ENCODE measurements at places on chromosomes 2 and 18. TPM values are rescaled to one million over a fixed set of nuclear protein-coding genes. Genes with fewer than 3 reads are reported as not detected.

The SERPINB4 gene
- 0.35 TPM for total RNA-seq

The STON1 gene
- 6.8 TPM for total RNA-seq

The C2orf72 gene
- total RNA-seq: 0.50 TPM

The ADCYAP1 gene
- not detected for total RNA-seq

The SFT2D3 gene
- 9.2 TPM for total RNA-seq

The C2orf66 gene
- total RNA-seq: not detected

The TRIM43 gene
- total RNA-seq: not detected

The KIF3C gene
- 28.9 TPM for total RNA-seq

The SLC9A4 gene
- total RNA-seq: 7.6 TPM

The HS6ST1 gene
- 32.4 TPM for total RNA-seq

The PPM1B gene
- 78.3 TPM for total RNA-seq

The LYG1 gene
- not detected for total RNA-seq

The OSBPL6 gene
- total RNA-seq: 2.3 TPM

- no peak for DNase-seq
Measured at GRCh38 chr18:13241083-13241892, 22.7 kb downstream of the LDLRAD4 start.

DNA sequence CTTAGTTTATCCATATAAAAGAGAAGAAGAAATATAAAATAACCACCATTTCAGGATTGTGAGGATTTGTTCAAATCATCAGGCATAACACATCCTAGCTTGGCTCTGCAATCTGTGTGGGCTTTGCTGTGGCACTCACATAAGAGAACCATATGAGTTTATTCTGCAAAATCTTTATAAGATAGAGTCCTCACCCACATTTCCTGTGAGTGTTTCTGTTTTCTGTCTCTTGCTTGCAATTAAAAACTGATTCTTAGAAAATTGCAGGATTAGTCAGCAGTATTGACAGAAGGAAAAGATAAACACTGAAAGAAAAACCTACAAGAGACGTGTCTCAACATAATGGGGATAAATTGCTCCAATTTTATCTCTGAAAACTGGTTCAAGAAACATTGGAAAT, 258.5 kb downstream of the RND3 start:
- no peak for DNase-seq

DNA sequence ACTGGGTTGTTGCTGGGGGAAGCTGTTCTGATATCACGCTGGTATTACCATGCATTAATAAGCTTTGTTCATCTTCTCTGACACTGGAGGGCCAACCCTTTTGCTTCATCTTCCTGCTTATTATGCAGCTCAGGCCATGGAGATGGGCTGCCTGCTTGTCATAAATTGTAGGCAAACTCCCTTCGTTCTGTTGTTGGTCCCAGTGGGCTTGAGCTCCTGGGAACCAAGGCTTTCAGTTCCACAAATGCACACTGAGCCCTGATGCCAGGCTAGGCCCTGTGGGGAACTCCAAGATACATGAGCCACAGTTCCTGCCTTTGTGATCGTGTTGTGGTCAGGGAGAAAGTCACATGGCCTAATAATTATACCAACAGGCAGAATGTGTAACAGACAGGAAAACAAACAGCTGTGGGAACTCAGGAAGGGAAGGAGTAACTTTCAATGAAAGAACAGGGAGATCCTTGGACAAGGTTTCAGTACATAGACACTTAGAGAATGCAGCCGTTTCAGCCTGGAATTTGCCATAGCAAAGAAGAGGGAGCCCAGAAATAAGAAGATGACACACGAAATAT, 49.0 kb upstream of the BCL2L11 start:
- peak; percentile 100 for DNase-seq

DNA sequence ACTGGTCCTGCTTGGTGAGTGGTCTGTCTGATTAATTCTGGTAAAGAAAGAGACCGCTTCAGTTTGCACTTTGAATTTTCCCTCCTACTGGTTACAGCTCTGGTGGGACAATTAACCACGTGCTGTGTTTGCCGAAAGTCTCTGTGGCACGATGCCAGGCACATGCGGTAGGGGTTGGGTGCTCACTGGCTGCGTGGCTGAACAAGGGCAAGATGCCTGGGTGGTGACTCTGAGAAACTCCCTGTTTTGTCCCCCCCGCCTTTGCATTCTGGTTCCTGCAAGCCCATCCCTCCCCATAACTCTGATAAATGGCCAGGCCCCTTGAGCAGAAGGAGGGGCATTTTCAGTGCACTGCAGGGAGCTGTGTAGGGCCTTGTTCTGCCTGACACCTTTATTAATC, 206.1 kb downstream of the TFCP2L1 start:
- DNase-seq: no peak

DNA sequence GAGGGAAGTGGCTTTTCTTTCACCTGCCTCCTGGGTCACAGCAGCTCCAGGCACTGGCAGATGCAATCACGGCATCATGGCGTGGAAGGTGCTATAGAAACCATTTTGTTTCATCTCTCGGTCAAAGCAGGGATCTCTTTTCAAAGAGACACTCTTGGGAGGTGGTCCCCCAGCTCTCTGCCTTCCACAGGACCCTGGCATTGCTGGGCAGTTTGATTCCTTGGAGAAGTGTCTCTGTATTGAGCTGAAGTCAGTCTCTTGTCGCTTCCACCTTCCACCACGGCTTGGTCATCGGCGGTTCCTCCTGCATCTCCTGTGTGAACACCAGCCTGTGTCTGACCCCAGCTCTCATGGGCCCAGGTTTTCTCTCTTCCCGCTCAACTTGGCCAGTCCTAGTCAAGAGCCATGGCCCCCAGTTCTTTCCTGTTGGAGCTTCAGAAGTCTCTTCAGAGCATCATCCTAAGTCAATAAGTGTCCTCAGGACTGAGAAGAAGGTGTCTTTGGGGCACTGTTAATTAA, 42.3 kb upstream of the HDAC4 start:
- no peak for DNase-seq

DNA sequence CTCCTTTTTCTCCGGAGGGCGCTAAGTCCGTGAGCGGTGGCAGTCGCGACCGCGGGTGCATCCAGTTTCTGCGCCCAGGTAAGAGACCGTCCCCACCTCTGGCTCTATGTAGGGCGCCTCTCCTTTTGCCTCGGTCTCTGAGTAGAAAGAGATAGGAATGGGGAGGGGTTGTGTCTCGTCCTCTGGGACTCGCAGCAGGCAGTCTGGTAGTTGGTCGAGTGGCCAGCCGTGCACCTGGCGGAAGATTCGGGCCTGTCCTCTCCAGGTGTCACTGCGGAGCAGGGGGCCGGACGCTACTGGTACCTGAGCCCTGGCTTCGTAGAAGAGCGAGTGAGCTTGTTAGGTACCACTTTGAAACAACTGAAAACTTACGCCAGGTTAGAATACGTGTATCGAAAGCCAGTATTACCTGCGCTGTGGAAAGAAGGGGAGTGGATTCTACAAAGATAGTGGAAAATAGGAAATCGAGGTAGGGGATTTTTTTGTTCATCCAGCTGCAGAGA, 403 bp downstream of the MAP2 start:
- DNase-seq: no peak

DNA sequence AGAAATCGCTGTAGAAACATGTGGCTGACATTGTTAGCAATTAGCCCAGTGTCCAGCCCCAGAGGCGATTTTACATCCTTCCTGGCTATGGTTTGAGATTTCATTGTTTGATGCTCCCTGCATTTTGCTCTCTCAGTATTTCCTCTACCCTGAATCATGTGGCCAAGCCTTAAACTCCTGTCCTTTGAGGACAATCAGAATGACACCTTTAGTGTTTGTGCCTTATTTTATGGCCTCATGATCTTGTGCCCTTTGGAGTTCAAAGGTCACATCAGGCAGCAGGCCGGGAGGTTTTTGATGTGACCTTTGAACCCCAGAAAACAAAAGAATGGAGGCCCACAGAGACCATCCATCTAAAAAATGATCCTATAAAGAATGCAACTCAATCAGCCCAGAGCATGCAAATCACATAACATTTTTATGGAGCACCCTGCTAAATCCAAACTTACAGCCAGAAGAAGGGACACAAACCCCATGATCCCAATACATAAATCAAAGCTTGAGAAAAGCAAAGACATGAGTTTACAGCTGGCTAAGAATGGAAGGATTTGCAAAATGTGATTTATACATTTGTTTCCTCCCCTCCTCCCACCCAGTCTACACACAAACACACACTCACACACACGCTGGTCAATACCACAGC, 52.5 kb downstream of the FECH start:
- DNase-seq: no peak

DNA sequence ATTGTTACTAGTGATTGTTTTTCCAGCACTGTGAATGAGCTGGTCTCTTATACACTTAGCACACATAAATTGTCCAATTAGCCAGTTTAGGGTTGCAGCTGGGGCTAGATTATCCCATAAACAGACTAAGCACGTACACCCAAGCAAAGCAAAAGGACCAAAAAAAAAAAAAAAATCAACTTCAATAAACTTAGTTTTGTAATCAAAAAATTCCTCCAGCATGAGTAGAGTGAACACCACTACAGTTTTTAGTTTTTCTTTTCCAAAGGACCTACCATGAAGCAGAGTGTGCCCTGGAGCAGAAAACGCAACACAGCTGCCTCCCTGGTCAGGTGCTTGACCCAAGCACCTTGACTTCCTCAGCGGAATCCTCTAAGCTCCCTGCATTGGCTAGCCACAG, 249.4 kb upstream of the SLC14A2 start:
- peak; percentile 27 for DNase-seq

GRCh38 chr2:128595763-128596395, 277.2 kb upstream of the HS6ST1 start:
- no peak for DNase-seq

- peak; percentile 81 for DNase-seq
Measured at GRCh38 chr18:35458677-35459441, 38.9 kb downstream of the INO80C start.

GRCh38 chr2:192953116-192953515, 758.4 kb upstream of the TMEFF2 start:
- DNase-seq: no peak

DNA sequence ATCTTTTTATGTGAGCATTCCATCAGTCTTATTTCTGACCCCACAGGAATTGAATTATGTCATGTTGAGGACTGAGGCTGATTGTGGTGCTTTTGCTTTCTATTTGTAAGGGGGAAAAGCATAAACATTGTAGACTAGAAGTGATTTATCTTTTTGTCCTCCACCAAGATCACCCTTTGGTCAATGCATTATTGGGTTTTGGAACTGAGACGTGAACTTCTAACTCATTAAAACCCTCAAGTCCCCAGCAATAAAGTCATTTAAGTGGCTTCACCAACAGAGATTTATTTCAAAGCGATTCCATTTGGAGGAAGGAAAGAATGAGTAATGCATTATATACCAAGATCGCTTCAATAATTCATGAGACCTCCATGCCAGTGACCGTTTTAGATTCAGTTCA, 75.5 kb upstream of the TXNDC2 start:
- no peak for DNase-seq

GRCh38 chr2:152343426-152343825, 8.5 kb downstream of the FMNL2 start:
- DNase-seq: no peak

- DNase-seq: peak; percentile 54
Measured at GRCh38 chr2:163123526-163123925, 285.0 kb upstream of the KCNH7 start.

- DNase-seq: no peak
Measured at GRCh38 chr2:165305391-165306096, 66.3 kb downstream of the SCN2A start.

GRCh38 chr2:236743921-236744280, 174.3 kb downstream of the ACKR3 start:
- DNase-seq: no peak

DNA sequence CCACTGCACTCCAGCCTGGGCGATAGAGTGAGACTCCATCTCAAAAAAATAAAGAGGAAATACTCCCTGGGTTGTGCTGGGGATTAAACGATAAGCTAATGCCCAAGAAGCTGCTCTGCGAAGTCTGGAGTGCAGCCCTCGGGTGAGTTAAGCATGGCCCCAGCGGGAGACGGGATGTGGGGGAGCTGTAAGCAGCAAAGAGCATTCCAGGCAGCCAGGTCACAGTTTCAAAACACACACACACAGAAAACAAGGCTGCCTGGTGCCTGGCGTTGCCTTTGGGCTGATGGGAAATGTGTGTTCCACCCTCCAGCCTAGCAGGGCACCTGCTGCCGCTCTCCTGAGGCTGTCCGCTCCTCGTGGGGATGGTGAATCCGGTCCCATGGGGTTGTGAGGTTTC, 24.1 kb downstream of the ODC1 start:
- no peak for DNase-seq

GRCh38 chr2:131023758-131024157, 69.5 kb downstream of the FAM168B start:
- DNase-seq: no peak

DNA sequence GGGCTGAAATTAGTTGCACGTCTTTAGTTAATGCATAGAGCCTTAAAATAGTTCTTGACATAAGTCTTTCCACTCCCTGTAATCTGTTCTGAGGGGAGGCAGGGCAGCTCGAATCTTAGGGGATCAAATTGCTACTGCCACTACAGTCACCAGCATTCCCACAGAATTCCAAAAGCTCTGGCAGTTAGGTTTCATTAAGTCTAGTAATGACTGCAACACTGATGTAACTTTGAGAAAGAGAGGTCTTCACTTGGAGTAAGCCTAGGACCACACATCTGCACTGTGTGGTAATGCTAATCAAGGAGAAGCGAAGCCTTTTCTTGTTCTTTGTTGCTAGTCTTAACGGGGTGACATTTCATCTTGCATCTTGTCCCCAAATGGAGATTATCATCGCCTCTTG, 19.3 kb upstream of the NCK2 start:
- no peak for DNase-seq

DNA sequence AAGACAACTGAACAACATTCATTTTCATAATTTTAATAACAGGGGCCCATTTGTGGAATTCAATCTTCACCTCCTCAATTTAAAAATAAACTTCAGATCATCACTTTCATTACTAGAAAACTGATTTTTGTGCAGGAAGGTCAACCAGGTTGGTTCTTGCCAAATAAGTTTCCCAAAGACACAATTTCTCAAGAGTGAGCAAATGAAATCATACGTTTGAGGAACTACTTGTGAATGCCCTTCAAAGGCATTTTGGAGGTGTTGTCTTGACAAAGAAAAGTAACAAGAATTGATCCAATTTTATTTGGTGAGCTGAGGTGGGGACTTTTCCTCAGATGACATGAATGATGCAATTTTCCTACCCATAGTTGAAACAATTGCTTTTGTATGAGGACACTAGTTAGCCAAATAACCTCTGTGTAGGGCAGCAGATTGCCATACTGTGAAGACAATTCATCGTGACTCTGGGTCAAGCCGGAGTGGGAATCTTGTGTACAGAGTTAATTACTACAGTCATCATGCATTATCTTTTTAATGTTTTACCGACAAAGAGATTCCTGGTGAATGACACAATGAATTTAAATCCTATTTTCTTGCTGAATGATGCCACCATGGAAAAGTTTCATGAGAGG, 121.8 kb downstream of the TGFA start:
- peak; percentile 63 for DNase-seq
